Fibroblast of skin of left biceps (primary cell): ENCODE measurements at places on chromosomes 1 and 21.

GRCh38 chr1:39205102-39205780 lies 746 bp downstream of the MACF1 start:
- DNase-seq = peak; percentile 19

DNA sequence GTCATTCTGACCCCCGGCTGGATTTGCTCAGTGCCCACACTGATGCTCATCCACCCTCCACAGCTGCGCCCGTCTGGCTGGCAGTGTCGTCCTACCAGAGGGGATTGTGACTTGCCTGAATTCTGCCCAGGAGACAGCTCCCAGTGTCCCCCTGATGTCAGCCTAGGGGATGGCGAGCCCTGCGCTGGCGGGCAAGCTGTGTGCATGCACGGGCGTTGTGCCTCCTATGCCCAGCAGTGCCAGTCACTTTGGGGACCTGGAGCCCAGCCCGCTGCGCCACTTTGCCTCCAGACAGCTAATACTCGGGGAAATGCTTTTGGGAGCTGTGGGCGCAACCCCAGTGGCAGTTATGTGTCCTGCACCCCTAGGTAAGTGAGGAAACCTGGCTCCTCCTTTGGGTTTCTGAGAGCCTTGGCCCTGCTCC lies 5.7 kb upstream of the EFNA4 start:
- no peak for DNase-seq

DNA sequence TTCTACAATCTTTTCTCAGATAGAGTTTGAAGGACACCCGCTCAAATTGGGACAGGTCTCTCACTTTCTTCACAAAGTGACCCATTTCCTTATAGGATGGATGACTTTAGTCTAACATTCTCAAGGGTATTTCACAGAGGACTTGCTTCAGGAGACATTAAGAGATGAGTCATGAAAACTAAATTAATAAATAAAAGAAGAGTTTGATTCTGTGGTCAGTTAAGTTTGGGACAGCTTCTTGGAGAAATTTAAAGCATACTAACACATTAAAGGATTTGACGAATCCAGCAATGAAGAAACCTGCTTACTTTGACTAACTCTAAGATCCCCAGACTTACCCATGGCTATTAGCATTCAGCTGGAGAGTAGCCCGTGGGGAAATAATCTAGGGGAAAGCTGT lies 95.6 kb upstream of the RAB3GAP2 start:
- DNase-seq = no peak

DNA sequence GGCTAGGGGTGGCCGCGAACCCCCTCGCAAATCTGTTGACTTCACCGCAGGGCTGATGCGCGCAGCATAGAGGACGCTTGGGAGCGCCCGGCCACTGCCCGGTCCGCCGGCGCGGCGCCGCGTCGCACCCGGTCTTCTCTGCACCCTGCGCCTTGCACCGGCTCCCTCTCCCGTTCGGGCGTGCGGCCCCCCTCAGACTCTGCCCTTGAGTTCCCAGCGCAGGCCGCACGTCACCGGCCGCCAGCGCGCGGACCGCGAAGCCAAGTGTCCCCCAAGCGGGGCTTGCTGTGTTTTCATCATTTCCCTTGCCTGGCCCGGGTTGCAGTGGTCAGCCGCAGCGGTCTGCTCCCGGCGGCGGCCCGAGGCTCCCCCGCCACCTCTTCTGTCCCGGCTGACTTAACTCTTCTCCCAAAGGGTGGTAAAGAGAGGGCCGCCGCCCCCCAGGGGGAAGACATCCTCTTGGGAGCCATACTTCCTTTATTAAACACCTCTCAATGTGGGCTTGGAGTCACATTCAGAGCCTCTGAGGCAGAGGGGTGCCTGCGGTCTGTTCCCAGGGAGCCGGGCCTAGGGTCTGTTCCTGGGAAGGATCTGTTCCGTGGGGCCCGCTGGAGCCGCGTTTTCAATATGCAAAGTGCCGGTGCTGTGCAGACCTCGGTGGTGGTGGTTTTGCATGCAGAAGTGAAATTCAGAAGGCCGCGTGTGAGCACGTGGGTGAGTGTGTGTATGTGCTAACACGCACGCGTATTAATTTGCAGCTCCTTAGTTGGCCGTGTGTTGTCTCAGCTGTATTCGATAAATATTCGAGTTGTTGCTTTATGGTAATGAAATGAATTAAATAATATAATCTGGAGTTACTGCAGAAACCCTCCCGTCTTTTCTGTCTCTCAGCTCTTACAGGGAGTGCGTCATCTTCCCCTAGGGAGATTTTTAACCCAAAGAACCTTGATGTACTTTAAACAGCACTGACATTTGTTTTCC lies 17.6 kb downstream of the PBX1 start:
- DNase-seq = peak; percentile 51

DNA sequence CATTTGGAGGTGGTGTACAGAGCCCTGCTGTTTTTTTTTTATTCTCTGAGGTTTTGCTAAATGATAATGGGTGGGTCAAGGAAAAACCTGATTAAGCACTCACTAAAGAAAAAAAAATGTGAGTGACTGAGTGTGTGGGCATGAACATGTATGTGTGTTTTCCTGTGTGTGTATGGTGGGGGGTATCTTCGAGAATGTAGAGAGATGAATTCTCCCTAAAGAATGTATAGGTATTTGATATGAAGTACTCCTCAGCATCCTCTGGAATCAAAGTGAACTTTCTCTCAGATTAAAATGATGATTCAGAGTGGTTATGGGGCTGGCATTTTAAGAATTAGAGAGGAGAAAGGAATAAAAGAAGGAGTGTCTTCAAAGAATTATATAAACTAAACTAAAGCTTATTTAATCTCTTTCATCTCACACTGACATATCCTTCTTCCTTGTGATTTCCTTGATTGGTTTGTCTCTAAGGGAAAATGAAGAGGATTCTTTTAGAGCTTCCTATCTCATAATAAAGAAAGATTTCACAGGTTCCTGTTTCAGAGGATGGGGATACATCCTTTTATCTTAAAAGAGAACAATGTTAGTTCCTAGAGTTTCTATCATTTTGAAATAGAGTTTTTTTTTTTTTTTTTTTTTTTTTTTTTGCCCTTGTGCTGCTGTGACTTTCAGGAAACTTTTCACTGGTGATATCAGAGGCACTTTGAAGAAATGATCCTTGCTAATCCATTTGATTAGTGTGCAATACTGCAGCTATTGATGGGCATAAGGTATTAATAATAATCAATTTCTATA lies 23.9 kb downstream of the S1PR1 start:
- no peak for DNase-seq

DNA sequence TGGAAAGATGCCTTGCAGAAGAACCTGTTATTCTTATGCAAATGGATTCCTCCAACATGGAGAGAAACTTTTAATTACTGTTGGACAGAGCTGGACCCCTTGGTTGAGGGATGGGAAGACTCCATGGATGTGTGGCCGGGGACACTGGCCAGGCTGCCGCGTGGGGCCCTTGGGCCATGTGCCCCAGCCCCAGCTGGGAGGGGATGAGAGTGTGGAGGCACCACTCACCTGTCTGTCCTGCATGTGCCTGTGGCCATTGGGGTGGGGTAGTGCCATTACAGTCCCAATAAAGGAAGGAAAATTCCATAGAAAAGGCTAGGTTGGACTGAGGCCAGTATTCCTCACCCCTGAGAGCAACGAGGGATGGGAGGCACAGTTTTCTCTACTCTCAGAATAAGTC lies 564.5 kb upstream of the PTBP2 start:
- no peak for DNase-seq

- DNase-seq = no peak
Measured at GRCh38 chr1:235809688-235810397, 56.9 kb downstream of the LYST start.
